ENCODE measurements at places on chromosomes 2 and 18.

GRCh38 chr2:12265646-12266045 is 451.1 kb upstream of the TRIB2 start:
- no peak for DNase-seq

DNA sequence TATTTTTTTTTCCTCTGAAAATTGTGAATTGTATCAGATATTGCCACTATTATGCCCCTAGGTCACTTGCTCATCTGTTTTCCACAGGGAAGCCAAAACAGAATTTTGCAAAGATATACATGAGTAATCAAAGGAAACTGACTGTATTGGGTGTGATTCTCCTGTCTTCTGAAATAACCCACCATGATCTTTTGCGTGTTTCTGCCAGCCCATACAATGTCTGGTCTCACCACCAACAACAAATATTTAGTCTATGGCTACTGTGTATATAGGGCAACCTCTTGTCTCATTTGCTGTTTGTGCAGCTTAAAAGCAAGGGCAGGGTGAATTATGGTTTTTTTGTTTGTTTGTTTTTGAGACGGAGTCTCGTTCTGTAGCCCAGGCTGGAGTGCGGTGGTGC is 26.5 kb downstream of the EPAS1 start:
- DNase-seq = no peak

DNA sequence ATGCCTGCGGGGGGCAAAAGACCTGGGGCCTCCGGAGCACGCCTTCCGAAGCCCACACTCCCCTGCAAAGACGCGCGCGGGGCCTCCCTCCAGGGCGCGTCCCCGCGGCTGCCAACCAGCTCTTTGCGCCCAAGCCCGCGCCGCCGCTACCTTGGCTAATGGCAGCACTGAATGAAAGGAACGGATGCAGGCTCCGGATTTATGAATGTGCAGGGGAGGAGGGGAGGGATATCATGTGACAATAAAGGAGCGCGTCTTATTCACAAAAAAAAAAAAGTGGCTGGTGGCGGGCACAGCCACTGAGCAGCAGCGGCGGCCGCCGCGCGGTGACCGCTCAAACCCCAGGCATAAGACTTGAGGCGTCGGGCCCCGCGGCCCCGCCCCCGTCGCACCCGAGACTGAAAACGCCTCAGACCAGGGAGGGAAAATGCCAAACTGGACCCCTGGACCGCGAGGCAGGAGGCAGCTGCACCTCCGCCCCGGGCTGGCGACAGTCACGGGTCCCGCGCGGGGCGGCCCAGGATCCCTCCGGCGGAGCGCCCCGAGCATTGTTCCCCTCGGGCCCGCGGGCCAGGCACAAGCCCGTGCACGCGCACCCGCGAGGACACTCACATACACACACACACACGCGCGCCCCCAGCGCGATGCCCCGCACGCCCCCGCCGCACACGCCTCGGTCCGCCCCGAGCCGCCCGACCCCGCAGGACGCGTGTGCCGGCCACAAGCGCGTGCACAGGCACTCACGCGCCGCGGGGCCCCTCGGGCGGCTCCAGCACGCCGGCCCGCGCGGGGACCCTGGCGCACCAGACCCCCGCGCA is 1.6 kb downstream of the SPRED2 start:
- peak; percentile 57 for DNase-seq

GRCh38 chr2:69741575-69742321 is at the start of gene ANXA4:
Gene ANXA4 (plus strand): TSS chr2:69742134. CDS start chr2:69781566, 39,432 bp downstream.
- DNase-seq = peak; percentile 22

GRCh38 chr2:23273786-23274185 is 111.2 kb upstream of the KLHL29 start:
- no peak for DNase-seq

- DNase-seq = no peak
Measured at GRCh38 chr2:1140389-1141003, 189.8 kb downstream of the SNTG2 start.

GRCh38 chr2:26767129-26767528 is 3.0 kb downstream of the SLC35F6 start:
- DNase-seq = no peak

- no peak for DNase-seq
Measured at GRCh38 chr18:70496353-70497294, 207.8 kb downstream of the SOCS6 start.

DNA sequence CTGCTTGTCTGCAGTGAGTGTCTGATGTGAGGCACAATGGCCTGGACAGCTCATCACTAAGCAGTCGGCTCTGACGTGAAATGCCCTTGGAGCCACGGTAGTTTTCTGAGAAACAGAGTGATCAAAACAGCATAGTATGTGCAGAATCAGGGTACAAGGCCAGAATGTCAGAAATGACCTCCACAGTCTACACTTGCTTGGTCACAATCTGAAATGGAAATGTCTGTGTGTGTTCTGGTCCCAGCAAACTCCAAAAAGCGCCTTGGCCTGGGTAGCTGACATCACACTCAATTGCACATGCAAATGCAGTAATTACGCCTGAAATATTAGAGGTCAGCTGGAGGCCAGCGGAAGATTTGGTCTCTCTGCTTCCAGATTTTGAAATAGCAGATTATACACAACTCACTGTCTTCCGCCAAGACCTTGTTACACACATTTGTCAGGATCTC is 95.4 kb downstream of the CTAGE1 start:
- DNase-seq = no peak

- no peak for DNase-seq
Measured at GRCh38 chr18:58633874-58634273, 5.0 kb upstream of the ALPK2 start.

DNA sequence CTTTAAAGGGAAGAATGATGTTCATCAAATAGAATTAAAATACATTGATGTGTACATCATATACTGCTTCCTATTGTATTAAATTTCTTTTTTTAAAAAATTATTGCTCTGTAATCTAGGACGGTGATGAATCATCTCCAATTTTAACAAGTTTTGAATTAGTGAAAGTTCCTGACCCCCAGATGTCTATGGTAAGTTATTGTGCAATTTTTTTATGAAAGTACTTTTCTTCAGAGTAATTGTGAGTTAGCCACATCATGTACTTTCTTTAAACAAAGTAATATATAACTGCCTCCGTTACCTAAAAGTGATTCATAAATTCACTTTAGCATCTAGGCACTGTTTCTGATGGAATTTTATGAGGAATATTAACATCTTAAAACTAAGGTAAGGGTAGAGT is 38.1 kb downstream of the PIK3C3 start:
- DNase-seq = no peak

DNA sequence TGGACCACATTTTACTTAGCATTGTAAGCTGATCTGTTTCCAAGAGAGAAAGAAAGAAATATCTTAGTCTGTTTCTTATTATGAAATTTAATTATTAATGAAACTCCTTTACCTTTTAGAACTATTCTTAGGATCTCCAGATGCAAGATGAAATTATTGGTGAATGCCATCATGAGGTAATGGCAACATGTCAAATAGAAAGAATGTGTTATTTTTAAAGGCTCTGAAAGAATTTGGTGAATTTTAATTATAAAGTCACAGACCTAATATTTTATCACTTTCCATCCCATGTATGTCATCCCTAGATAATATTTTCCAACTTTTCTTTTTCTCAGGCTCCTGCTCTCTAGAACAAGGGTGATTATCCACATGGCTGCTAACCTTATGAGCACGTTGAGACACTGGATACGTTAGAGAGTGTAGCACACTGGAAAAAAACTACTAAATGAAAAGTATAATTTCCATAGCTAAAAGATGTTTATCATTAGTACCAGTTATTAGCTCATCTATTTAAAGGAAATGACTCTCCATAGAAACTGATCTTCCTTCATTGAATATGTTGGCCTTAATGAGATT is 95.2 kb upstream of the SCG2 start:
- DNase-seq = no peak

GRCh38 chr2:241270531-241270930 is 44.9 kb downstream of the HDLBP start:
- no peak for DNase-seq

DNA sequence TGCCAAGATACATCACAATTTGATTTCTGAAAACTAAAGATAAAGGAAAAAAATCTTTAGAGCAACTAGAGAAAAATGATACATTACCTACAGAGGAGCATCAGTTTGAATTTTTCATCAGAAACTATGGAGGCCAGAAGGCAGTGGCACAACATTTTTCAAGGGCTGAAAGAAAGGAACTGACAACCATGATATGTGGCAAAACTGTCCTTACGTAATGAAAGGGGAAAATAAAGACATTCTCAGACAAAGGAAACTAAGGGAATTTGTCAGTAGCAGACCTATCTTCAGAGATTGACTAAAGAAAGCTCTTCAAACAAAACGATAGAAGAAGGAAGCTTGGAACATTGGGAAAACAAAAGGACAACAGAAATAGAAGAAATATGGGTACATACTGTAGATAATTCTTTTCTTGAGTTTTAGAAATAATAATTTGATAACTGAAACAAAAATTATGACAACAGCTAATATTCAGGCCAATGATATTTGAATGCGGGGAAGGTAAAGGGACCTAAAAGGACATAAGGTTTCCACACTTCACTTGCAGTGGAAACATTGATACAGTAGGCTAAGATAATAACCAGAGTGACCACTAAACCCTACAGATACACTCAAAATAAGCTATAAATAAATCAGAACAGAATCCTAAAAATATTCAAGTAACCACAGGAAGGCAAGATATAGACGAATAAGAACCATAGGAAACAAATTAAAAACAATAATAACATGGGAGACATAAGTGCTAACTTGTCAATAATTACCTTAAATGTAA is 70.0 kb upstream of the NPAS2 start:
- DNase-seq = no peak

DNA sequence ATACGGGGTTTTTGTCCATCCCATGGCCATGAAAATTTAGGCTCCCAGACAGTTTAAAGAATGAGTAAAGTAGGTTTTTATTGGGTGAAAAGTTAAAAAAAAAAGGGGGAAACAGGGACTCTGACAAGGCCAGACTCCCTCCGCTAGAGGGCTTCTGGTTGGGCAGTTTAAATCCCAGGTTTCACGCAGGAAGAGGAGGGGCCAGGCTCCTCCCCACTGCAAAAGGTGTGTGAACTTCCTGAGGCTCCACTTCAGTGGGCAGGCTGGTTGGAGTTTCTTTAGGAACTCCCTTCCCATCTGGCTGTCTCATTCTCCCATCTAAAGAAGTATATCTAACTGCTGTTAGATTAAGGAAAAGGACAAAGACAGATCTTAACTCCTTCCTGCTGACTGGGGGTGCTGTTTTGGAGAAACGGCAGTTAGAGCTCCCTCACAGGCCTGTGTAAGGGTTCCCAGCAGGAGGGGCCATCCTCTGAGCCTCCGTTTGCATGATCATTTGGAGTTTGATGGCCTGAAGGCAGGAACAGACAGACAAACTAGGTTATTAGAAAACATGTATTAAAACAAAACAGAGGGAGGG is 1160.7 kb downstream of the CNTNAP5 start:
- no peak for DNase-seq

DNA sequence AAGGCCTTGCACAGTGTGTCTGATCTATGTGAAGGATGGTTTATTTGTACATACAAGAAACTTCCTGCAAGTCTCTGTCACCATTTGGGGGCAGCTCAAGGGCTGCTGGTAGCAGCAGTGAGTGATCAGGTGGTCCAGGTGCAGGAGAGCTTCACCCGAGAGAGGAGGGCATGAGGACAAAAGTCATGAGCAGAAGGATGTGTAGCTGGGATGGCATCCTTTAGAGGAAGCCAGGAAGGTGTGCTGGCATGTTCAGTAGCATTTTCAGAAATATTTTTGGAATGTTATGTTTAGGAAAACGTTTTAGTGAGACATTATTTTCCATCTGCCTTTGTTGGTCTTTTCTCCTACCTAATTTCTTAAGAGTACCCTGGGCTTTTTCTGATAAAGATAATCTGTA is 31.9 kb downstream of the VWA3B start:
- no peak for DNase-seq

DNA sequence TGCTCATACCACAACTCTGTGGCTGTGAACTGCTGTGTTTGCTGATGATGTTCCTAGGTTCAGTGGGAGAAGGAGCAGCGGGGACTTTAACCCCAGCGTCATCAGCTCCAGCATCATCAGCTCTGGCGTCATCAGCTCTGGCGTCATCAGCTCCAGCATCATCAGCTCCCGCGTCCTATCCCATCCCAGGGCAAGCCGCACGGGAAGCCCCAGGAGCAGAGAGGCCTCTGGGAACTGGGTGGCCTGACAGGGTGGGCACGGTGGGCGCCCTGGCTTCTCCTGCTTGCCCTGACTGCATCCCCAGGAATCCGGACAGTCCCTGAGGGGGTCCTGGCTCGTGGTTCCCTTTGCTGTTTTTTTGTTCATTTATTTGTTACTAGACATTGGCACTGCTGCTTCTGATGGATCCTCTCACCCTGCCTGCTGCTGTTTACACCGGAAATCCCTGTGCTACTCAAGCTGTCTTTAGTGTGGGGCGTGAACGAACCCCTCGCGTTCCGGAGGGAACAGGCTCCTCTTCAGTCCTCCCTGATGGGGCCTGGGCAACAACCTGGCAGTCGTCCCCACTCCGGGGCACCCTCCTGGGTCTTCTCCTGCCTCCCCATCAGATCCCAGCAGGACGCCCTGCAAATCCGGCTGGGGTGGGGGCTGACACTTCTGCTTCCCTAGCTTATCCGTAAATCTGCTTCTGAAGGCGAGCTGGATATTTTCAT is 67.1 kb upstream of the PXDN start:
- DNase-seq = no peak

- DNase-seq = no peak
Measured at GRCh38 chr2:130846686-130847375, 10.1 kb downstream of the ARHGEF4 start.

- no peak for DNase-seq
Measured at GRCh38 chr2:239142296-239142695, 258.5 kb downstream of the HDAC4 start.

DNA sequence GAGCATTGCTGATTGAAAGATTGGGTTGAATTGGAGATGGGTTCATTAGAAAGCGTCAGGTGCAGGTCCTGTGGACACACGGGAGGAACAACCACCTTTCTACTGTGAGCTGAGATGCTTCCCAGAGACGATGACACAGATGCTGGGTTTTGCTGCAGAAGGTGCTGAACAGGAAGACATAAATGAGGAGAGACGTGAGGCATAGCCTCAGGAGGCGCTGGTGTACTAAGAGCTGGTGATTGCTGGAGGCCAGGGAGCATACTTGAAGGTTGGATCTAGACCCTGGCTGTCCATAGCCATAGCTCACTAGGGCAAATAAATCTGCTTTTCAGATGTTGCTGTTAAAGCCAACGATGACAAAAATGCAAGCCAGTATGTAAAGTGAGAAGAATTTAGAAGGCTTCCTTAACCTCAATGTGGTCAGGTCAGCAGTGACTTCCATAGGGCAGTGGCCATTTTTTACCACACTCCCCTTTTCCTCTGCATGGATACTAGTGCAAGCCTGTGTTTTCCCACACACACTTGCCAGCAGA is 153.7 kb downstream of the SOX11 start:
- no peak for DNase-seq

DNA sequence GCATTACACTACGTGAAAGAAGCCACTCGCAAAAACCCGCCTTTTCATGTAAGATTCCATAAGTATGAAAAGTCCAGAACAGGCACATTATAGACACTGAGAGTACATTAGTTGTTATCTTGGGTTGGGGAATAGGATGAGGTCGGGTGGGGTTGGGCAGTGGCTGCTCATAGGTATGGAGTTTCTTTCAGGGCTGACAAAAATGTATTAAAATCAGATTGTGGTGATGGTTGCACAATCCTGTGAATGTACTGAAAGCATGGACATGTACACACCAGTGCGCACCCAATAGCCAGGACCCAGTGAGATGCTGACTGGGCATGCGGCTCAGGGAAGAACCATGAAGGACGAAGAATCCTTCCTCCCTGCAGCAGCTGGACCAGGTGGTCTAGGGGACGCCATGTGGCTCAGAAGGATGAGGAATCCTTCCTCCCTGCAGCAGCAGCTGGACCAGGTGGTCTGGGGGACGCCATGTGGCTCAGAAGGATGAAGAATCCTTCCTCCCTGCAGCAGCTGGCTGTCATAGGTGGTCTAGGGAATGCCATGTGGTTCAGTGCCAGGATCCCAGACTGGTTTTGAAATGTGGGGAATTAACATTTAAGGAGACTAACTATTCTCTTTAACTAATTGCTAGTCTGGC is 50.1 kb downstream of the MBP start:
- no peak for DNase-seq

All from NCI-H2081 (cell line).